Right lung (tissue), 10 donors: ENCODE measurements at places on chromosomes 2 and 18. TPM values are rescaled to one million over a fixed set of nuclear protein-coding genes. Genes with fewer than 3 reads are reported as not detected.
A peak's percentile ranks its signal among the peaks of the same experiment; 100 is the strongest.

DNA sequence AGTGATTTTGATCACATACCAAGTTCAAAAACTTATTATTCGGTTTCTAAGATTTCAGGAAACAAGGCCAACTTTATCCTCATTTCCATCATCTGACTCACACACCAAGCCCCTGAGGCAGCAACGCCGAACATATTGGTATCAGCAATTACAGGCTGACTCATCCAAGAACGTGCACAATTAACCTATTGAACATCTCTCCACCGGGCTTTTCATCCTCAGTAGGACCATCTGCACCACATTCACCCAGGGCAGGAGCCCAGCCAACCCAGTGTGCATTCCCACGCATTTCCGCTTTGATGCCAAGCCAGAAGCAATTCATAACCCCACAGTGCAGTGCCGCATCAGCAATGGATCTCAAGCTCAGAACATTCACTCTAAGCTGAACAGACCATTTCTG is 52.9 kb downstream of the SCG2 start:
- no peak for DNase-seq

GRCh38 chr2:42239811-42240210 is 70.7 kb downstream of the EML4 start:
- no peak for DNase-seq

DNA sequence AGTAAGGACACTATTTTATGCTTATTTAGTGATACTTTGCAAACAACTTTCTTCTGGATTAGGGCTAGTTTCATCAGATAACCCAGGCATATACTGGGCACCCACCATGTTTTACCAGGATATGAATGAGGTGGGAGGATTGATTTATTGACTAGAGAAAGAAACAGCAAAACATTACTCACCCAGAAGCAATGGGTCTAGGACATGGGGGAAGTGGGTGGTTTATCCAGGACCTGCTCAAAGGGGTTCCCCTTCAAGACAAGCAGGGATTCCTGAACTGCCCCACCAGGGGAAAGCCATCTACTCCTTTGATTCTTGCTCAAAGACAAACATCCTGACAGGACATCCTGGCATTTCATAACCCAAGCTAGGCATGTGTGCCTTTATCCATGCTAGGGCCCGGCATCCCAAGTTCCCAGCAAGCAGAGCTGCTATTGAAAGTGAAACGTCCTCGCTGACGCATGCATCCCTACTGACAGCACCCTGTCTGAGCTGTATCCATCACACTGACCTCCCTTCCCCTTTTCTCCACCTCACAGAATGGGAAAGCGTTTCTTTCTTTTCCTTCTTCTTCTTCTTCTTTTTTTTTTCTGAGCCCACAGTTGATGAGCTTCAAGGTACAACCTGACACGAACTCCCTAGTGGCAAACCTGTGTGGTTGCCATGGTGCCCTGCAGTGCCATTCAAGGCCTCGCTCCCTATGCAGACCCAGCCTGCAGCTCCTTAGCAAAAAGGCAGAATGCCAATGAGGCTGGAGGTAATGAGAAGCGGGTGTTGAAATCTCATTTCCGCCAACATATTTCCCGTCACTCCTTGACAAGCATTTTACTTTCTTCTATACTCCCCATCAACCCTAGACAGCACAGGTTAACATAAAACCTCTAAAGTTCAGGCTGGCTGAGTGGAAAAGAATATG is 70.5 kb downstream of the CLHC1 start:
- no peak for DNase-seq

DNA sequence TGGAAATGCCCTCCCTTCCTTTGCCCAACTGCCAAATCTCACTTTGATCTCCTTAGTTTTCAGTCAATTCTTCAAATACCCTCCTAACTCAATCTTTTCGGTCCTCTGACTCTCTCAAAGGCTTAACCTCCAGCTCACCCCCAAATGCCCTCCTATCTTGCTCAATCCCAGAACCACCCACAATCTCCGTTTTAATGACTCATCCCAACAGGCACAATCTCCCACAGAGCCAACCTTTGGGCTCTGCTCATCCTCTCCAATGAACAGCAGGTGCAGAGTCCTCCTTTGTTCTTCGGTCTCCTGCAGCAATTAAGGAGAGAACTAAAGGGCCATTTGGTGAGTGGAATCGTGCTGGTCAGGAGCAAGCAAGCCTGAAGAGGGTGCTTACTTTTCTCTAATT is 366.1 kb upstream of the CRIM1 start:
- DNase-seq: peak; percentile 16

DNA sequence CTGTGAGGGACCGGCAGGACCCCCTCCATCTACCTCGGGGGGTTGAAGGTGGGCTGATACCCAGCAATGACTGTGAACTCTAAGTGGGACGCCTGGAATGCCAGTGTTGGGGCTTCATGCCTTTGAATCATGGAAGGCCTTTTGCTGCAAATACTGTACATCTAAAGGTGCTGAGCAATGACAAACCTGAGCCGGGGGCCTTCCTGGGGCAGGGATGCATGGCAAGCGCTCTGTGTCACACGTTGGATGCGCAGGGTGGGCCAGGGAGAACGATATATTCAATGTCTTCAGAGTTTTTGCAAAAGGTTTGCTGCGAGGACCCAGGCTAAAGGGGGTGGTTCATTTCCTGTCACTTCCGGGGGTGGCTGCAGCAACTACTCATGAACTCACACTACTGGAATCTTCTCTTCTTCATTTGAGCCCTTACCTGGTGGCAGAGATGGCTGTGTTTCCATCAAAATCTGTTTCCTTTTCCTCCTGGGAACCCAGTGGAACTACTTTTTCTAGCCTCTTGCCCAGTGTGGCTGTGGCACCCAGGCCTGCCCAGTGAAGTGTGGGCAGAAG is 24.1 kb upstream of the INHBB start:
- no peak for DNase-seq

GRCh38 chr18:32772581-32773381 is at the start of gene KLHL14:
KLHL14 (minus strand) TSS chr18:32773023; CDS start chr18:32770591, 2,432 bp downstream.
- no peak for DNase-seq

DNA sequence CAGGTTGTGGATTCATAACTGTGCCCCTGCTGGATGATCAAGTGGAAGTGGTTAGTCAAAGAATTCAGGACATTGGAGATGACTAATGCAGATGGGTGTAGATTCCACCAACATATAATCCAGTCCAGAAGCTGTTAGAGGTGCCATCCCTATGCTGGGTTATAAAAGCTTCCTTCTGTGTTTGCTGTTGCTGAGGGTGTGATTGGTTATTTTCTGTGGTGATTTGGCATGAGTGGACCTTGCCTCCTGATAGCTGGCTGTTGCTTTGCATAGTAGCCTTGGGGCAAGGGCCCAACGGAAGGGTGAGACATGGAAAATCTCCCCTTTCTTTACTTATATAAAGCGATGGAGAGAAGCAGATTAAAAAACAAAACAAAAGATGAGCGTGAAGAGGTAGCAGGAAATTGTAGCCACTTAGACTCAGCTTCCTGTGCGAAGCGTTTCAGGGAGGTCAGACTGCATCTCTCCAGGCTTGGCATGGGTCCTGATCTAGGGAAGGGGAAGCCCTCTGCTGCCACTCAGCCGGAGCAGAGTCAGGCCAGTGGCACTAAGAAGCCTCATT is 190.4 kb downstream of the FMNL2 start:
- no peak for DNase-seq

- no peak for DNase-seq
Measured at GRCh38 chr2:56240210-56240609, 56.4 kb downstream of the CCDC85A start.

GRCh38 chr2:33060405-33060804 is 113.7 kb downstream of the LTBP1 start:
- no peak for DNase-seq

GRCh38 chr2:229230911-229231310 is 40.2 kb downstream of the PID1 start:
- DNase-seq: no peak

DNA sequence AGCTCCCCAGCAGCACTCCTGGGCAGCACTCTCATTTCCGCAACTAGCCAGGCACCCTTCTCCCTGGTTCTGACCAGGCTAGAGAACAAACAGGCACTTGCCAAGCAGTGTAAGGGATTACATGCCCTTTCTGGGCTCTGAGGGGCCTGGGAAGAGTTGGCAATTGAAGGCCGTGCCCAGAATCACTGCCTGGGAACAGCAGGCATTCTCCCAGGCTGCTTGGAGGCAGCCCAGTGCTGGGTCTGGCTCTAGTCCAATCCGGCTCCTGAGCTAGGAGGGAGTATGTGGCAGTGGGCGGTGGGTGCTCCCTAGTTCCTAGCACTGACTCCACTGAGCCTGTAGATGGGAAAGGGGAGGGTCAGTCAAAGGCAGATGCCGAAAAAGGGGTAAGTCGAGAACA is 34.1 kb upstream of the SP3 start:
- no peak for DNase-seq

- DNase-seq: no peak
Measured at GRCh38 chr18:26652501-26652900, 104.1 kb upstream of the KCTD1 start.

GRCh38 chr2:146385031-146385430 is 1459.8 kb upstream of the ACVR2A start:
- no peak for DNase-seq

- DNase-seq: no peak
Measured at GRCh38 chr18:60050821-60051220, 151.0 kb downstream of the PMAIP1 start.

DNA sequence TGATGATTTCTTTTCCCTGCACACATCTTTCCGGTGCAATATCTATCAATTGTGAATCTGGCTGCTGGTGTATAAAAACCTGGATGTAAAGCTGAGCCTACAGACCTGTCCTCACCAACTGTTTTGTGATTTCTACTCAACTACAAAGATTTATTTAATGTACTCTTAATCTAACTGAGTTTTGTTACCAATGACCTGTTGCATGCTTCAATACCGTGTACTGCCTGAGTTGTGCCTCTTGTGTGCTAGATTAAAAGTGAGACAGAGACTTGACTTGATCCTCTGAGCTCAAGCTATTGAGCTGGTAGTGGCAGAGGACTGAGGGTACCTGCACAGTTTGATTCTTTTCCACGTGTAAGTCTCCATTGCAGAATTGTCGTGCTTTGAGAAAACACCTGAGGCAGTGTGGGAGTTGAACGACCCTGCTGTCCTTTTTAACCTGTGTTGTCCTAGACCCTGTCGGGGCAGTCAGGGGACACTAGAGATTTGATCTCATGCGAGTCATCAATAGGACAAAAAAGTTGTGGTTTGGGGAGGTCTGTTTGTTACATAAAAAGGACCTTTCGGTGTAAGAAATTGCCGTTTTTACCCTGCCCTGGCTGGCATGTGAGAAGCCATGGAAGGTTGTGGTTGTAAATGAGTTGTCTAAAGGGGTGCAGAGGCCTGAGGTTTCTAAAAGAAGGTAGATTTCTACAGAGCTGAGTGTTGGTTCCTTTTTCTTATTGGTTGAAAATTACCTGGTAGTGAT is 231.3 kb downstream of the ALPK2 start:
- no peak for DNase-seq

DNA sequence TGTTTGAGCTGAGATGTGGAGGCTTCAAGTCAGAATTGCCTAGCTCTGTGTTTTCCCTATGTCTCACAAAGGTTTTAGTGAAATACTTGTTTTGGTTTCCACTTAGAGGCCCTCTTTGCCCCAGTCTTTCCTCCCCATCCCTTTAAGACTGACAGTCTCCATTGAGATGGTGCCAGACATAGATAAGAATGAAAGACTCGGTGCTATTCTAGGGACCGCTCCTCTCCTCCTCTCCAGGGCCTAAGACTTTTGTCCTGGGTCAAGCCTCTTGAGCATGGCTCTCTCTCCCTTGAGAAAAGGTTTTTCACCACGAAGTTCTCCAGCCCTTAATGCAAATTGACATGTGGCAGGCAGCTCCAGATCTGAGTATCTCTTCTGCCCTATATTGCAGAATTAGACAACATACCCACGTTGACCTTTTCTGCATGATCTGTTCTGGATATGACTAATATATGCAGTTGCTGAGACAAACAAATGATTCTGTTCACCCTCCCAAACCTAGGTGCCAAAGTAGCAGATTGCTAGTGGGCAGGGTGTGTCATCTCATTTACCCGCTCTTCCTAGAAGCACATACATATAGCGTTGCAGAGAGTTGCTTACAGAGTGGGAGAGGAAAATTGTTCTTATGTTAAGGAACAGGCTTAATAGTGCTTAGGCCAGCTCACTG is 47.5 kb upstream of the ACSL3 start:
- no peak for DNase-seq

DNA sequence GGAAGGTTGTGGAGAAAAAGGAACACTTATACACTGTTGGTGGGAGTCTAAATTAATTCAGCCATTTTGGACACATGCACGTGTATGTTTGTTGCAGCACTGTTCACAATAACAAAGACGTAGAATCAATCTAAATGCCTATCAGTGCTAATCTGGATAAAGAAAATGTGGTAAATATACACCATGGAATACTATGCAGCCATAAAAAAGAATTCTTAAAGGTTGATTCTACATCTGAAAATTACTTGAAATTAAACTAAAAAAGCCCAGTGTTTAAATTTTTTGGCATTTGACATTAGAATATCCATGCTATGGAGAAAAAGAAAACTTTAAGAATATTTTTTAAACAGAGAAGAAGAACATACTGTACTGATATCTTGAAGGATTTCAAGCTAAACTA is 84.0 kb downstream of the BMPR2 start:
- no peak for DNase-seq

DNA sequence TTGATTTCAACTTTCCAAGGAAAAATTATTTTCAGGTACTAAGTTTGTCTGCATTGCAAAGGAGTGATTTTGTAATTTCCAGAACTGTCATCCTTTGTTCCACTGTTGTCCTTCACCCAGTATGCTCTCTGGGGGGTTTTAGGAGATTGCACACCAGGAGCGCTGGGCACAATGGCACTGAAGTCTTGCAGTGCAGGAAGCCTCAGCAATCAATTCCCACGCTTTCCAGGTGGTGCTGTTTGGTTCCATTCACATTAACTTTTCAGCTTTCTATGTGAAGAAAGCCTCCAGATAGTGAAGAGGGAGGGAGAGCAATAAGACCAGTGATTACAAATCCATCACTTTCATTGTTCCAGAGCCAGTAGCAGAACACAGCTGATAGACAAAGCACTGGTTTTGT is 344.0 kb upstream of the VWC2L start:
- DNase-seq: no peak

GRCh38 chr2:88690591-88691338 is 708 bp upstream of the RPIA start:
- DNase-seq: no peak

GRCh38 chr18:63970809-63971205 is 926 bp downstream of the SERPINB8 start:
- no peak for DNase-seq

GRCh38 chr2:104582471-104582870 is 271.4 kb upstream of the POU3F3 start:
- no peak for DNase-seq

Gene NOSTRIN
- 54.7 TPM for polyA plus RNA-seq

Gene NPHP1
- polyA plus RNA-seq: 20.1 TPM

Gene SLC19A3
- 32.3 TPM for polyA plus RNA-seq

Gene CYS1
- polyA plus RNA-seq: 11.3 TPM

Gene PER2
- 9.4 TPM for polyA plus RNA-seq

Gene FRZB
- 2.6 TPM for polyA plus RNA-seq

Gene ASB18
- 0.04 TPM for polyA plus RNA-seq

Gene FBXO15
- 4.4 TPM for polyA plus RNA-seq

Gene MOB4
- polyA plus RNA-seq: 49.9 TPM

Gene COLEC12
- polyA plus RNA-seq: 119 TPM

Gene OSR1
- polyA plus RNA-seq: 32.1 TPM

Gene NT5C1B
- 1.6 TPM for polyA plus RNA-seq

Gene KDM3A
- 98.5 TPM for polyA plus RNA-seq

Gene LPIN1
- polyA plus RNA-seq: 16.5 TPM

Gene ANKAR
- 23.5 TPM for polyA plus RNA-seq

Gene TFCP2L1
- 5.5 TPM for polyA plus RNA-seq

Gene BZW1
- polyA plus RNA-seq: 233 TPM
